Left renal pelvis (tissue), 4 donors: ENCODE measurements at places on chromosomes 5 and 9. TPM values are rescaled to one million over a fixed set of nuclear protein-coding genes. Genes with fewer than 3 reads are reported as not detected.

Gene CLK4
- 73.6 TPM for polyA plus RNA-seq

Gene PHF24
- polyA plus RNA-seq, result 0.15 TPM

Gene LCN2
- 0.80 TPM for polyA plus RNA-seq

Gene KIAA1958
- 15.9 TPM for polyA plus RNA-seq

Gene YTHDC2
- polyA plus RNA-seq, result 27.4 TPM

Gene FAM169A
- polyA plus RNA-seq, result 14.1 TPM

Gene AIF1L
- 369 TPM for polyA plus RNA-seq

Gene NRG2
- 2.2 TPM for polyA plus RNA-seq

Gene IL3
- polyA plus RNA-seq, result not detected

Gene NIPAL4
- 0.81 TPM for polyA plus RNA-seq

Gene PCDHA9
- polyA plus RNA-seq, result not detected

Gene JAKMIP2
- polyA plus RNA-seq, result 6.3 TPM

Gene WDR38
- 0.11 TPM for polyA plus RNA-seq

Gene SMIM23
- polyA plus RNA-seq, result not detected

Gene ADGRD2
- polyA plus RNA-seq, result 0.23 TPM

Gene PCDHGA4
- 2.4 TPM for polyA plus RNA-seq

Gene CATSPER3
- polyA plus RNA-seq, result 1.2 TPM

Gene CER1
- polyA plus RNA-seq, result 1.8 TPM
